ENCODE measurements at places on chromosomes 5 and 9.

DNA sequence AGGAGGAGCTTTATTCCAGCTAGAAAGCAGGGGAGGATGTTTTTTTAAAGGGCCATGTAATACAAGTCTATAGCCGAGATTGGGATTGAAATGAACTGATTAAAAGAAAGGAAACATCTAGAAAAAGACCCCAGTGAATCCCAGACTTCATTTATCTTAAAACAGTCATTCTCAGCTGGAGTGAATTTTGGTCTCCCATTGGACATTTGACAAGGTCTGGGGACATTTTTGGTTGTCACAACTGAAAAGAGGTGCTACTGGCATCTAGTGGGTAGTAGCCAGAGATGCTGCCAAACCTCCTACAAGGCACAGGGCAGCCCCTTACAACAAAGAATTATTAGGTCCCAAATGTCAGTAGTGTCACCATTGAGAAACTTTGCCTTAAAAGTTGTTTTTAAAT is 16.3 kb upstream of the SPINK4 start:
- DNase-seq = no peak

DNA sequence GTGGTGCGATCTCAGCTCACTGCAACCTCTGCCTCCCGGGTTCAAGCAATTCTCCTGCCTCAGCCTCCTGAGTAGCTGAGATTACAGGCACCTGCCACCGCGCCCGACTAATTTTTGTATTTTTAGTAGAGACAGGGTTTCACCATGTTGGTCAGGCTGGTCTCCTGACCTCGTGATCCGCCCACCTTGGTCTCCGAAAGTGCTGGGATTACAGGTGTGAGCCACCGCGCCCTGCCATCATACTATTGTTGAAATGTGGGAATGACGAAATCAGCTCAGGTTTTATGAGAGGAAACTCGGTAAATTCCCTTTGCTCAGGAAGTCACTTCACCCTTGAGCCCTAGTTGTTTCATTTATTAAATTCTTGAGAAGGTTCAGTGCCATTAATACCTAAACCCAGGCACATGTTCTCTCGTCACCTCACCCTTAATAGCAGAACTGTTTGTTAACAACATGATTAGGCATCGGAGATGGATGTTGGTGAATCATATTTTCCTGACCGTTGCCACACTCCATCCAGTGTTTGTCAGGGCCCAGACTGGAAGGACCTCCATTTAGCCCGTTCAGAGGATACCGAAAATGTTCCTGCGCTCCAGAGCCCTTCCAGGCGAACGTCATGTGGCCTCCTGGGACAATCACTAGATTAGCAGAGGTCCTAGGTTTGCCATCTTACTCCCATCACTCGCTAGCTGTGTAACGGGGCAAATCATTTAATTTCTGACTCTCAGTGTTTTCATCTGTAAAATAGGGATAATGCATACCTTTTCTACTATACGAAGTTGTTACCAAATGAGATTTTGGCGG is 20.0 kb upstream of the CREBRF start:
- no peak for DNase-seq

DNA sequence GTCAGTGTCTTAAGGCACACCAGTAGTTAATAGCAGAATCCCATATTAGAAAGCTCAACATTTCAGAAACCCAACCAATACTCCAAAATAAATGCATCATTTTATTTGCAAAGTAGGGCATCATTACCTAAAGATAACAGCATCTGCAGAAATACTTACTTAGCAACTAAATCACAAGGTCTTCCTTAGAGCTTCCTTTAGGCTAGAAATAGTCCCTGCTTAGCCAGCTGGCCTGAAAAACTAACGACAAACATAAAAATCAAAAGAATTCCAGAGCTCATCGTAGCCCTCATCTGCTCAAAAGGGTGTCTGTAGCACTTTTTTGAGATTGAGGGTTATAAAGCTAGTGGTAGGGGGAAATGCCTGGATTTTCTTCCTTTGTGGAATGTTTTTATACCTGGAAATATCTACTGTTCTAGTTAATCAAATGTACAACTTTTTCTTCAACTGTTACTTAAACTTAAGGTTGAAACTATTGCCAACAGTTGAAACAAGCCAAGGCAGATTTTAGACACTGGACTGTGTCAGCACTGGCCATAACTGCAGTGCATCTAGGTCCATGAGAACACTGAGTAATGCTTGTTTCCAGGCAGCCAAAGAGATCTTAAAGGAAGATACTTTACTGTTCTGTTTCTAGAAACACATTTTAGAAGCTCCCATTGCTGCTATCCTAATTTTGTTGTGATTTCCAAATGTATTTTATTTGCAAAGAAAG is 129.4 kb upstream of the RASA1 start:
- DNase-seq = no peak

DNA sequence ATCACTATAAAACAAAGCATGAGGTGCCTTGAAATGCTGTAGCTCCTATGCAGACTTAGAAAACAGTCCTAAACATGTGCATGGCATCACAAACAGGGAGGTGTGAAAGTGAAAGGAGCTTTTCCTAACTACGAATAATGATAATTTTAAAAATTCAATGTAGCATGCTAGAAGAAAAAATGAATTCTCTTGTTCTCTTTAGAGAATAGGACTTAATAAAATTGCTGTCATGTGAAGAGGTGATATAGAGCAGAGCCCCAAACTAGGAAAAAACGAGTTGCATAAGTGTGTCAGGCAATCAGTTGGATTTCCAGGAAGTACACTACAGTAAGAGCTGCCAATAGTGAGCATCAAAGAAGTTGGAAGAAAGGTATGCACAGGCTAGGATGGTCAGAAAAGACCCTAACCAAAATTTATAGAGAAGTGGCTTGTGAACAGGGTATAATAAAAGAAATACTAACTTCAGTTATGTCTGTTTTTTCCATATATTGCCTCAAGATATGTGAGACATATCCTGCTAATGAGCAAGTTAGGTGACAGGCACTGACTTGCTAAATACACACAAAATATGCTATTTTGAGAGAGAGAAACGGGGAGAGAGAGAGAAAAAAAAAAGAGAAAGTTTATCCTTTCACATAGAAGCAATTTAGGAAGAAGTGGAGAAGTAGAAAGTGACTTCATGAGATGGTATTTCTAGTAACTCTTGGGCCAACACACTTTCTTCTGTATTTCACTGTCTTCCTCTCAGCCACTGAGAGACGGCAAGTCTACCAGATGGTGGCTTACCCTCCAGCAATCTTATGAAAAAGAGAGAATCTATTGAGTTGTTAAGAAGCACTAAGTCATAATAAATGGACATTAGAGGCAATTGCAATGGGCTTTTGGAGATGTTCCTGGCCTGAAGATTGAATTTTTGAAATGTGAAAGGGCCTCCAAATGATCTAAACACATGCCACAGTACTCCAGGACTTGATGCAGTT is 18.0 kb downstream of the ITGA2 start:
- DNase-seq = peak; percentile 82

- peak; percentile 80 for DNase-seq
These were observed at the start of gene RPP25L for GRCh38 chr9:34611811-34612787. RPP25L (minus strand) TSS chr9:34612097; CDS start chr9:34611296, 801 bp downstream.

GRCh38 chr9:93124793-93125192 is 9.3 kb downstream of the NINJ1 start:
- DNase-seq = no peak

DNA sequence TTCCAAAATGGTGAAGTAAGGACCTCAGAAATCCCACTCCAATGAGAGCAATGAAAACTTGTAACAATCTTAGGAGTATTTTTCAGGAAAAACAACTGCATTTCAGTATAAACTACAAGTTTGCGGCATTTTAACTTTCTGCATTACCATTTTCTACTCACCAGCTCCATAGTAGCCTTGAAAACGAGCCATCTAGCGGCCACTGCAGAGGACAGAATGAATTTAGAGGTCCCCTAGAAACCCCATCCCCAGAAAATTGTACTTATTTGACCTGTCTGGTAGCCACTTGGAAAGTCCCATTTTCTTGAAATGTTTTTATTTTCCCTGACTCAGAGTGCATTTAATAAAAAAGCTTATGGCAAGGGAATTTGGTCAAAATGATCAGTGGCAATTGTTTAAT is 205.4 kb upstream of the ITGA1 start:
- no peak for DNase-seq

- peak; percentile 80 for DNase-seq
These were observed 293.0 kb downstream of the SPOCK1 start for GRCh38 chr5:137206030-137206715.
